Tibial artery (tissue), 4 donors: ENCODE measurements at places on chromosomes 16 and 17.

DNA sequence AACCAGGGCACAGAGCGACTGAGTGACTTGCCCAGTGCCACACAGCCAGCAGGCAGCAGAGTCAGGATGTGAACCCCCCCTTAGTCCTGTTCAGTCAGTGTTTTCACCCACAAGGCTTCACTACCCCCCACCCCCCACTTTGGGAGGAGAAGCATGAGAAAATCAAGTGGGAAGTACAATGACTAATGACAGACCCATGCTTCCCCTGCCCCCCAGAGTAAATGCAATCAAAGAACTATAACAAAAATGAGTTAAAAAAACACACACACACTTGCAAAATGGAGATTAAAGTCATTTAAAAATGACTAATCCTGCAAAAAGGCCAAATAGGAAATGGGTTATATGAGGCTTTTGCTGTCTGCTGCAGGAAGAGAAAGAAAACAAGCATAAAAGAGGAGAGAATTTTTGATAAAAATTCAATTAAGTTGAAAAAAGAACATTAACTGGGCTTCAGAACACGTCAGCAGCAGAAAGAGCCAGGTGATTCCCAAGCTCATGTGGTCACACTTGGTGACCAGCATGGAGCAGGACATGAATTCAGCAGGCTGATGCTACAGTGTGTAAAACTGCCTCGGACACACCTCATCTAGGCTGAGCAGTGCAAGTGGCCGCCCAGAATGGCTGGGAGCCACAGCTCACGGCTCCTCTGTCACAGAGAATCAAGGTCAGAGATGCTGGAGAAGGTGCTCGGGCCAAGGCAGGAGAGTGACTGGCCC lies 212.3 kb downstream of the ZNF423 start:
- no peak for DNase-seq

- no peak for DNase-seq
Observed at GRCh38 chr16:57972306-57972705, 1.4 kb upstream of the CNGB1 start.

GRCh38 chr17:49851387-49852291 lies 3.8 kb upstream of the TAC4 start:
- peak; percentile 87 for DNase-seq

GRCh38 chr17:50205111-50205962 lies 3.9 kb upstream of the COL1A1 start:
- peak; percentile 34 for DNase-seq

DNA sequence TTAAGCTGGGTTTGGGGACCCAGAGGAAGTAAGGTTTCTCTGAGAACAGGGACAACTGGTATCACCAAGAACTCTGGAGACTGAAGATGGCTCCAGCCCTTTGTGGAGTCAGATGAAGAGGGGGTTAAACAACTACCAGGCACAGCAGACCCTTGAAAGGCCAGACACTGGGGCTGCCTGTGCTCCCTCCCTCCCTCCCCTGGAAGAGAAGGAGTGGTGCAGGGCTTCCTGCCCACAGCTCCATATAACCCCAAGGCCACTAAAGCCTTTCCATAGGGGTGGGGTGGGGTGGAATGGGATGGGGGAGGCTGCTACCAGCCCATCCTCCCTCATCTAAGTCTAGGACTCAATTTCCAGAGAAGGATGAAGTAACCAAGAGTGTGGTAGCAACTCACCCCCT lies 66.7 kb downstream of the CCDC182 start:
- peak; percentile 37 for DNase-seq

GRCh38 chr17:45792995-45793755 lies 9.1 kb downstream of the CRHR1 start:
- DNase-seq = no peak

- no peak for DNase-seq
Observed at GRCh38 chr17:50816771-50817751, 18.3 kb upstream of the WFIKKN2 start.

GRCh38 chr17:33974276-33974675 lies 280.8 kb upstream of the CCL2 start:
- no peak for DNase-seq

DNA sequence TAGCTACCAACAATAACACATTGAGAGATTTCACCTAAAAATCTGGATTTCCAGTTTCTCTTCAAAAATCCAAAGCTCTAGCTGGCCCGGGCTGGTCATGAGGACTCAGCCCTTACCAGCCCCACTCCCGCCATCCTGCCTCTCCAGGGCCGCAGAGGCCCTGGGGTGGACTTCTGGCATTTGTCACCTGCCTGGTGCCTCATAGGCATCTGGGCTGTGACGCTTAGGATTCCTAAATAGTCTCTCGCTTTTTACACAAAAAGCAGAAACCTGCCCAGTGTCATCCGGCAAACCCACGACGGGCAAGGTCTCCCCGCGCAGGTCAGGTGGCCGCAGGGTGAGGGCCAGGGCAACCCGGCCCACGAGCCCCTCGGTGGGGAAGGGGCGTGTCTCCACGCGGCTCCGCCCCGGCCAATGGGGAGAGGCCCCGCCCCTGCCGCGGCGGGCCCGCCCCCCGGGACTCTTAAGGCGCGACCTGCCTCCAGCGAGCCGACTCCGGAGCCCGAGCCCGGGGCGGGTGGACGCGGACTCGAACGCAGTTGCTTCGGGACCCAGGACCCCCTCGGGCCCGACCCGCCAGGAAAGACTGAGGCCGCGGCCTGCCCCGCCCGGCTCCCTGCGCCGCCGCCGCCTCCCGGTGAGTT lies at the start of gene VASN:
VASN (plus strand) TSS at position 492 of the 644 bp plus-strand sequence. CDS start 9,030 bp downstream, outside the sequence.
- DNase-seq = peak; percentile 82

DNA sequence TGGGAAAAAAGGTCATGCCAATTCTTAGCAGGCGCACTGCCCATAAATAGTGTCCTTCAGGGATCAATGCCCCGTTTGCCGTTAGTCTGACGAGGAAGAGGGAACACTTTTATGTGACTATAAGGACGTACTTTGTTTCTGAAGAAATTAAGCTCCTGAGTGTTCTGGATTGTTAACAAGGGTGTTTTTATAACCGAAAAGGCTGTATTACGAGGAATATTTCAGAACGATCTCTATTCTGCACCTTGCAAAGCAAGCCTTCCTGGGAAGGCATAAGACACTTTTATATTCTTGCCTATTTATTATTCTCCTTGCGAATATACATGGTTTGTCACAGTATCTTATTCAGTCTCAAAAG lies 24.5 kb upstream of the SYT17 start:
- DNase-seq = no peak

DNA sequence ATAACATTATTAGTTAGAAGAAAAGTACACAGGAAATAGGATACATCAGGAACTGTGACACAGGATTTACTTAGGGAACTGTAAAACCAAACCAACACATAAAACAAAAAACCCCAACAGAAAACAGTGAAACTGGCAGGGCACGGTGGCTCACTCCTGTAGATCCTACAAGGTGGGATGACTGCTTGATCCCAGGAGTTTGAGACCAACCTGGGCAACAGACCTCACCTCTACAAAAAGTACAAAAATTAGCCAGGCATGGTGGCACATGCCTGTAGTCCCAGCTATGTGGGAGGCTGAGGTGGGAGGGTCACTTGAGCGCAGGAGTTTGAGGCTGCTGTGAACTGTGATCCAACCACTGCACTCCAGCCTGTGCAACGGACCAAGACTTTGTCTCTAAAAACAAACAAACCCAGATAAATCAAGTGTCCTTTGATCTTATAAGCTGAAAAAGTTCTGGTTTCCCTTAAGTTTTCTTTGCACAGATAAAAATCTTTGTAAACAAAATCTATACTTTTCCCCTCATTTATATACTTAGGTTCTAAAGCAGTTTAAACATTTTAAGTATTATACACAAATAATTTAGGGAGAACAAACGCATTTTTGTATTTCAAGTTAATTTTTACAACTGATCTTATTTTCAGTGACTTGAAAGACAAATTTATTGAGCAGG lies 111.5 kb upstream of the TOB1 start:
- DNase-seq = no peak

GRCh38 chr16:49441366-49441780 lies 67.8 kb downstream of the C16orf78 start:
- DNase-seq = peak; percentile 50

GRCh38 chr16:70490261-70490660 lies 33.1 kb downstream of the COG4 start:
- DNase-seq = no peak

DNA sequence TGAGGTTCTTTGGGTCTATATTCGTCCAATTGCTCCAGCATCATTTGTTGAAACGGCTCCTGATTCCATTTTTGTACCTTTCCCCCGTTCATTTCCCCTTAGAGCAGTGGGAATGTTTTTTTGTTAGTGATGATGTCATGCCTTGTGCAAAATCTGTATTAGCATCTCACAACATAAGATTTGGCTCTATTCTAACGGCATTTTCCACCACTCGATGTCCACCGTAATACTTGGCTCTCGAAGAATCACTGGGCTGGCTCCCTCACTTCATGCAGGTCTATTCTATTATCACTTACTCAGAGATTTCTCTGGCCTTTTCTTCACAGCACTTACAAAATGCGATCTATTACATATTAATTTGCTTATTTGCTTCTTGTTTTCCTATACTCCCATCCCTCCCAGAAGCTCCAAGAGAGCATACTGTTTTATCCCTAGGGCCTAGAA lies 571 bp upstream of the NME1 start:
- DNase-seq = no peak

DNA sequence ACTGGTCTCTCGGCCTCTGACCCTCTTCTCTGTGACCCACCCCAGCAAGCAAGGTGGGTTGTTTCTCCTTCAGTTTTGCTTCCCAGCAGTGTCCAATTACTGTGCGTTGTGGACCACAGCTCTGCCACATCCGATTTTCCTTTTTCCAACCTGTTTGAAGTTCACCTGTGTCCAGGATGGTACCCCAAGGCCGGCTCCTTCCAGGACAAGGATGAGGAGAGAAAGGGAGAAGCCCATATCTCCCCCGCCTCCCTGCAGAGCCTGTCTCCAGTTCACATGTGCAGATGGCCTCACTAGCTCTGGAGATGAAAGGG lies 13.5 kb downstream of the NMRAL1 start:
- DNase-seq = no peak

- DNase-seq = no peak
Observed at GRCh38 chr16:16001596-16002255, 52.3 kb downstream of the ABCC1 start.

GRCh38 chr16:11561454-11561805 lies 25.3 kb downstream of the LITAF start:
- no peak for DNase-seq

GRCh38 chr17:65231662-65232335 lies 94.6 kb downstream of the RGS9 start:
- no peak for DNase-seq

- no peak for DNase-seq
Observed at GRCh38 chr16:59181821-59182420, 447.8 kb upstream of the GOT2 start.

DNA sequence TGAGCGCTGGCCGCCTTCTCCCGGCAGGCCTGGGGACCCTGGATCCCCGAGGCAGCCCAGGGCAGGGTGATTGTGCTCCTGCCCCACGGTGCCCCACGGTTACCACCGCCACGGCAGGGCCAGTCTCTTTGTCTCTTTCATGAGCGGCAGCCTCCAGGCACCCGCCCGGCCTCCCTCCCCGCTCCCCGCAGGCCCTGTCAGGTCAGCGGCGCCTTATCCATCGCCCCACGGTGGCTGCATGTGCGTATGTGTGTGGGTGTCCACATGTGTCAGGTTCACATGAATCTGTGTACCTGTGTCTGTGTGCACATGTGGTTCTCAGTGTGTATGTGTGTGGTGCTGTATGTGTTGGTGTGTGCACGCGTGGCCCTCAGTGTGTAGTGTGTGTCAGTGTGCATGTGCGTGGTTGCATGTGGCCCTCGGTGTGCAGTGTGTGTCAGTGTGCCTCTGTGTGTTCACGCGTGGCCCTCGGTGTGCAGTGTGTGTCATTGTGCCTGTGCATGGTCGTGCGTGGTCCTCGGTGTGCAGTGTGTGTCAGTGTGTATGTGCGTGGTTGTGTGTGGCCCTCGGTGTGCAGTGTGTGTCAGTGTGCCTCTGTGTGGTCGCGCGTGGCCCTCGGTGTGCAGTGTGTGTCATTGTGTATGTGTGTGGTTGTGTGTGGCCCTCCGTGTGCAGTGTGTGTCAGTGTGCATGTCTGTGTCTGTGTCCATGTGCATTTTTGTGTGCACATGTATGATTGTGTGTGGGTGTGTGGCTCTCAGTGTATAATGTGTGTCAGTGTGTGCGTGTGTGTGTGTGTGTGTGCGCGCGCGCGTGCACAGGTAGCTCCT lies 239.2 kb upstream of the GSE1 start:
- no peak for DNase-seq

DNA sequence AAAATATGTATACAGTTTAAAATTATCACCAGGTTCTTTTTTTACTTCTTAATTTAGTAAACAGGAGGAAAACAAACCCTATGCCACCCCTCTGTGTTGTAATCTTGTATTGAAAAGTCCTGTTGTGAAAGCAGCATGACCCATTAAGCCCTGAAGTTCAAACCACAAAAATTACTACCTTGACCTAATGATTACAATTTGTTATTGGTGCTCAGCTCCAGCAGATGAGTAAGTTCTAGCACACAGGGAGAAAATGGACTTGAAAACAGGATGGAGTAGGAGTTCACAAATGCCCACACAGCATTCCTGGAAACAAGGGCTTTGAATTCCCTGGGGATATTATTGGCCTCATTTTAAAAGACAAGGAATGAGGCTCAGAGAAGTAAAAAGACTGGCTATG lies 505.8 kb upstream of the ERCC4 start:
- DNase-seq = no peak

GRCh38 chr16:57390636-57391295 lies 13.8 kb upstream of the CCL17 start:
- no peak for DNase-seq

DNA sequence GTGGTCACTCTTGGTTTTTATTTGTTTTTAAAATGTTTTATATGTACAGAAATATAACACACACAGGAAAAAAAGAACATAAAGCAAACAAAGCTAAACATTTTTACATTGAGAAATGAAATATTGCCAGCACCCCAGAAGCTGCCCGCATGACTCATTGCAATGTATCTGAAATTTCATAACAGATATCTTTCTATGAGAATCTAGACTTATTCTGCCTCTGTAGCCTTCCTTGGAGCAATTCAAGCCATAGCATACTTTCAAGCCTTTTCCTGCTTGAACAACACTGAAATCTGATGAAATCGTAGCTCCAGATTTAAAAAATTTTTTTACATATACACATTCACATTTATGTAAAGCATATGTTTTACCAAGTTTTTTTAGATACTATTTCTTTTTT lies 86.9 kb downstream of the RBBP6 start:
- DNase-seq = no peak

GRCh38 chr16:80033783-80034468 lies 433.4 kb upstream of the MAF start:
- no peak for DNase-seq

- DNase-seq = no peak
Observed at GRCh38 chr16:47719713-47720112, 258.6 kb downstream of the PHKB start.
